ENCODE measurements at places on chromosomes 4 and X.
A peak's percentile ranks its signal among the peaks of the same experiment; 100 is the strongest.

DNA sequence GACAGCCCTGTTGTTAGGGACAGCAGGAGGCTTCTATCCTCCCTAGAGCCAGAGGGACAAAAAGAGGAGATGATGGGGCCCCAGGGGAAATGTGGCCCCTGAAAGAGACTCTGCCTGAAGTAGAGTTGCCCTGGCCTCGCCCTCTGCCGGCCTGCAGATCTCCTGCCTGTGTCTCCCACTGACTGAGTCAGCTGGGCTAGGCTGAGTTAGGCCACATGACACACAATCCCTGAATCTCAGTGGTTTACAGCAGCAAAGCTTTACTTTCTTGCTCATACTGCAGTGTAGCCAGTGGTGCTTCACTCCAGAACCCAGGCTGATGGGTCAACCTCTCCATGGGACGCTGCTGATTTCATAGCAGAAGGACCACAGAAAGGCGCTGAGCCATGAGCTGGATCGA, 23.5 kb downstream of the DRD5 start:
- peak; percentile 17 for DNase-seq

DNA sequence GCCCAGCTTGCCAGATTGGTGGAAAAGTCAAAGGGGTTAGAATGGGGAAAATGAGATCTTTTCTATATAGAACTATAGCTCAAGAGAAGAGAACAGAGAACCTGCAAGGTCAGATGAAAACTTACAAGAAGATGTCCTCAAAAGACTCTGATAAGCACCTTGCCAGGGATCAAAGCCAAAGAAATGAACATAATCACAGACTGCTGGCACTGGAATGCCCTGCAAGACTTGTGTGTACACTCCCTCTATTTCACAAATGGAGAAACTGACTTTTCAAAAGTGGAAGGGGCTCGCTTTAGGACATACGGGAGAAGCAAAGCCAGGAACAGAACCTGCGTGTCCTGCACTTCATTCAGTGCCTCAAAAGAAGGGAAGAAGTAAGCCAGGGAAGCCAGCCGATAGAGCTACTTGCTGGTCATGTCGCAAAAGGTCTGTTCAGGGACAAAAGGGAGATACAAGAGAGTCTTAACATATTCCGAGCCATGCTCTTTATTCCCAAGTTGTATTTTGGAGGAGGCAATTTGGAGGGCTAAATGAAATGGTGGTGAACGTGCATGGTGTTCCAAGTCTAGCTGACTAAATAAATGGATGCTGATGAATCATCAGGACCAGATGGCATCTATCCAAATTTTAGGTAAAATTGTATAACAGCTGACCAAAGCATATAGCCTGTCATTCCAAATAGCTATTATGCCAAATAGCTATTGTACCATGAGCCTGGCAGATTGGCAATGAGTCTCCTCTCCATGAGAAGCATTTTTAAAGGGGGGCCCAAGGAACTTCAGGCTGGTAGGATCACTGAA, 175.6 kb upstream of the GPC4 start:
- DNase-seq: peak; percentile 23

GRCh38 chr4:10733481-10734062, 49.0 kb upstream of the CLNK start:
- no peak for DNase-seq

GRCh38 chrX:143781103-143781502, 60.6 kb upstream of the SPANXN2 start:
- DNase-seq: peak; percentile 42
